ENCODE measurements at places on chromosomes 2 and 18. TPM values are rescaled to one million over a fixed set of nuclear protein-coding genes. Genes with fewer than 3 reads are reported as not detected.

GRCh38 chr2:190093793-190094192, 31.3 kb upstream of the MSTN start:
- no peak for DNase-seq

- no peak for DNase-seq
These were observed 543.5 kb downstream of the METTL4 start for GRCh38 chr18:2027756-2028155.

- no peak for DNase-seq
These were observed 560.6 kb downstream of the SLC4A3 start for GRCh38 chr2:220188031-220188430.

EIF5B gene
- total RNA-seq = 30.1 TPM

IL1RN gene
- 11.9 TPM for total RNA-seq

- DNase-seq = no peak
These were observed 53.0 kb downstream of the EML6 start for GRCh38 chr2:54776494-54776893.

DNA sequence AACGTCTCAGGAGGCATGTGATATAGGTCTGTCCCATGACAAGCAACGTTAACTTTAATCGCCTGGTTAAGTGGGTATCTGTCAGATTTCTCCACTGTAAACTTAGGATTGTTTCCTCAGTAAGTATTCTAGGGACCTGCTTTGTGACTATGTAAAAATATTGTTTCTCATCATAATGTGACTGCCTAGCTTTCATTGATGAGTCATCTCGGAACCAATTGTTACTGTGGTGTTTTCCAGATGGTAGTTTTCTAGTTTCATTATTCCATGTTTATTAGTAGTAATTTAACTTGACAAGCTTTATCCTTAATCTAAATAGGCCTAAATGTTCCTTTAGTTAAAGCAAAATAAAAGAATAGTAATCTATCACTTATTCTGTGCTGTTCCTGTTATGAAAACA, 28.2 kb upstream of the GATA6 start:
- DNase-seq = no peak

CHPF gene
- total RNA-seq = 19.4 TPM

DNA sequence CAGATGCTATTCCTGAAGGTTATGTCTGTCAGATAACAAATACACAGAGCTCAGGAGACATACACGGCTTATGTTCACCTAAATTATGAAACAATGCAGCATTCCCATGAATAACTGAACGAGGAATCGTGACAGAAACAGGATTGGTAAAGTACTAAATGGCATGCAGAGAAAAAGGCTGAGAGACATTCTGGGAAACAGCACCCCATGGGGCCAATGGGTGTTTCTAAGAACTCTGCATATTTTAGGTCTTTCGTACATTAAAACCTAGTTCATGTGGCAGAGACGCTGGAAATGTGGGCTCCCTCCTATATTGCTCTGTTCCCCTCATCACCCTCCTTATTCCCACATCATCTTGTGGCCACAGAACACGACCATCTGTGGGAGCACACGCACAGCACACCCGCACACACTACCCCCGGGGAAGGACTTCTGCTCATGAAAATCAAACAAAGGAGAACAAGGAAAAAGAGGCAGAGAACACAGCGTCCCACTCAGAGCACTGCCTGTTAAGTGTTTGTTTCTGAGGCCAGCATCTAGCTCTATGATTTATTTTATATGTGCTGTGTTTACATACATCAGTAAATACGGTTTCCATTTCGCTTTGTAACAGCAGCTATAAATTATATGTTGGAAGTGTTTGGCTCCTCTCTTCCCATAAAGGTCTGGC, 143.6 kb downstream of the AFF3 start:
- no peak for DNase-seq

ATP6V1B1 gene
- not detected for total RNA-seq

DNA sequence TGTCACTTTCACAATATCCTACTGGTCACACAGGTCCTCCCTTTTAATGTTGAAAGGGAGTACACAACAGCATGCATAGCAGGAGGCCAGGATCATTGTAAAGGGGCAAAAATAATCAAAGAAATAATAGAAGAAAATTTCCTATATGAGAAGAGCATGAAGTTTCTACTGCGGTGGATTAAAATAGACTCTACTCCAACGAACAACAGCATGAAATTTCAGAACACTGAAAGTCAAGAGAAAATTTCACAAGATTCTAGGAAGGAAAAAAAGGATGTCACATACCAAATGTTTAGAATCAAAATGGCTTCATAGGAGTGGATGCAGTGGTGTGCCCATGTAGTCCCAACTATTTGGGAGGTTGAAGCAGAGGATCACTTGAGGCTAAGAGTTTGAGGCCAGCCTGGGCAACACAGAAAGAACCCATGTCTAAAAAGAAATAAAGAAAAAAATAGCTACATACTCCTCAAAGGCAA, 72.0 kb upstream of the EPAS1 start:
- no peak for DNase-seq

DNA sequence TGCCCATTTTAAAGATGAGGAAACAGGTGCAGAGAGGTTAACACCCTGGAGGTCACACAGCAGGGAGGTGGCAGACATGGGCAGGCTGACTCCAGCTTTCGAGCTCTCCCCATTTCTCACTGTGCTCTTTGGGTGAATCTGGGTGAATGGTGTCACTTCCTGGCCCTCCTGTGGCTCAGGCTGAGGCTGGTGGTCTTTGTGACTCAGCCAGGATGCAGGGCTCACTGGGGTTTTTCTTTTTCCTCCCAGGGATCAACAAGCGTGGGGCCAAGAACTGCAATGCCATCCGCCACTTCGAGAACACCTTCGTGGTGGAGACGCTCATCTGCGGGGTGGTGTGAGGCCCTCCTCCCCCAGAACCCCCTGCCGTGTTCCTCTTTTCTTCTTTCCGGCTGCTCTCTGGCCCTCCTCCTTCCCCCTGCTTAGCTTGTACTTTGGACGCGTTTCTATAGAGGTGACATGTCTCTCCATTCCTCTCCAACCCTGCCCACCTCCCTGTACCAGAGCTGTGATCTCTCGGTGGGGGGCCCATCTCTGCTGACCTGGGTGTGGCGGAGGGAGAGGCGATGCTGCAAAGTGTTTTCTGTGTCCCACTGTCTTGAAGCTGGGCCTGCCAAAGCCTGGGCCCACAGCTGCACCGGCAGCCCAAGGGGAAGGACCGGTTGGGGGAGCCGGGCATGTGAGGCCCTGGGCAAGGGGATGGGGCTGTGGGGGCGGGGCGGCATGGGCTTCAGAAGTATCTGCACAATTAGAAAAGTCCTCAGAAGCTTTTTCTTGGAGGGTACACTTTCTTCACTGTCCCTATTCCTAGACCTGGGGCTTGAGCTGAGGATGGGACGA, 13.2 kb downstream of the ITM2C start:
- DNase-seq = peak; percentile 64

- DNase-seq = no peak
These were observed 42.7 kb downstream of the VSNL1 start for GRCh38 chr2:17583166-17583565.

- peak; percentile 50 for DNase-seq
These were observed 19.3 kb downstream of the GPR55 start for GRCh38 chr2:230905448-230906421.

PPP4R3B gene
- total RNA-seq = 68.5 TPM

- no peak for DNase-seq
These were observed 51.1 kb downstream of the DSC3 start for GRCh38 chr18:30991397-30991796.

- DNase-seq = no peak
These were observed 12.7 kb upstream of the DUSP2 start for GRCh38 chr2:96157649-96158553.

SFT2D3 gene
- total RNA-seq = 8.1 TPM

GRCh38 chr2:171547720-171548119, 25.4 kb downstream of the CYBRD1 start:
- no peak for DNase-seq

GRCh38 chr2:242004902-242005230, 135.3 kb downstream of the RTP5 start:
- no peak for DNase-seq

DNA sequence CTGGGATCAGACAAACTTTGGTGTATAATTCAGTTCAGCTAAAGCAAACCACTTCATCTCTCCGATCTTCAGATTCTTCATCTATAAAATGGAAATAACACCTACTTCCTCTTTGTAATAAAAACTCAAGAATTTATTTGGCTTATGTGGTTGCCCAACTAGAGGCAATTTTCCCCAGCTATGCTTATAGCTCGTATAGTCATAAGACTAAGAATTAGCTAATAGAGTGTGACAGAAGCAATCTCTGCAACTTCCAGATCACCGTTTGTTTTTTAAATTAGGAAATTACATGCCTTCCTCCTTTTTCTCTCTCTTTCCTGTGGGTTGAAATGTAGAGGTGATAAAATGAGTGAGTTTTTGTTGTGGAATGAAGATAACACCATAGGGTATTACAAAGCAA, 35.3 kb upstream of the KCNF1 start:
- no peak for DNase-seq

ANKRD62 gene
- not detected for total RNA-seq

DNA sequence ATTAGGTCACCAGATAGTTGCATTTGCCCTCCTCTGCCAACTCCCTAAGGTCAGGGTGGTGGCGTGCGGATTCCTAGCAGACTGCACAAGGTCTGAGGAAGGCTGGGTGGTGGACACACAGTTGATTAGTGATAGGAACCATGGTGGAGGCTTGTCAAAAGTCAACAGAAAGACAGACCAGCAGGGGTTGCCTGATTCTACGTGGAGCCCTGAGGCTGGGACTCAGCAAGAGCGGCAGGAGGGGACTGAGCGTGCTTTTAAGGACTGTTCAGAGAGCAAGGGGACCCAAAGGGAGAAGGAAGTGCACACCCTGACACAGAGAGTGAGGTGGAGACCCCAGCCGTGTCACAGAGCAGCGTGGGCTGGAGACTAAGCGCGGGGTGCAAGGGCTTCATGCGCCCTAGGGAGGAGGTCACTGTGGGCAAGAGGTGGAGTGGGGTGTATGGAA, 513.2 kb downstream of the RNF144A start:
- no peak for DNase-seq

LONRF2 gene
- 0.67 TPM for total RNA-seq

DNA sequence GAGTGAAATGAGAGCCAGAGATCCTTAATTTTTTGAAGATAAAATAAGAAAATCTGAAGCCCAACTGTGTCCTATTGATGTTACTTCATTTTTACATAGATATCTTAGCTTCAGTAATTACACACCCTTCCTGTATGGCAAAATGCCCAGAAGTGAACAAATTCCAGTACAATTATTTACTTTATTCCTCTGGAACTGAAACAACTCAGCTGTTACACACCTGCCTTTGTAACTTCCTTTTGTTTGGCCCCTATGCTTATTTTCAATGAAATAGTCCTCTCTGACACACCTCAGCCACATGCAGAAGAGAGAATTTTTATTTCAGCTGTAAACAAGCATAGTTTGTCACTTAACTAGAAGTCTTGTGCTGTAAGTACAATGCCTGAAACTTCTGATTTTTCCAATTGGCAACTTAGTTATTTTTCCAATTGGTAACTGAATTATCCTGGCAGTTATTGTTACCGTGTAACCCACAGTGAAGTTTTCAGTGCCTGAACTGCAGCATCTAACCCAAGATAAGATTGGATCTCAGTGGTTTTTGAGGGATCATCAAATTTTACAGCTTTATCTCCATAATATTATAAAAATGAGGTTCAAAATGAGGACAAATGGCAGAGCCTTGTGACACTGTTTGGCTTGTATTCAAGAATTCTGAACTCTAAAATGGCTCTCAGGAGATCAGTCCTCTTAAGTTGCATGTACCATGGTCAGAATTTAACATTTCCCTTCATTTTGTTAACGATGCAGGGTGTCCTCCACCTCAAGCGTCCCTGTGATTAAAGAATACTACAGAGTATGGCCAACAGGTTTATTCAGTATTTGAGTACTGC, 82.6 kb downstream of the PKP4 start:
- no peak for DNase-seq

SCN3A gene
- total RNA-seq = 2.6 TPM

SERPINB12 gene
- not detected for total RNA-seq

LYPD1 gene
- total RNA-seq = not detected

- DNase-seq = no peak
These were observed 53.5 kb downstream of the MEP1B start for GRCh38 chr18:32243358-32243757.
